ENCODE measurements at places on chromosomes 5 and 9. TPM values are rescaled to one million over a fixed set of nuclear protein-coding genes. Genes with fewer than 3 reads are reported as not detected.

The TSSK1B gene
- not detected for total RNA-seq

The ARHGEF37 gene
- total RNA-seq: 3.3 TPM

The NCBP1 gene
- 32.2 TPM for total RNA-seq

The PAEP gene
- total RNA-seq: not detected

The KIF12 gene
- 0.80 TPM for total RNA-seq

The CTSV gene
- total RNA-seq: 1.3 TPM

The CDKN2B-AS1 gene
- 1.1 TPM for total RNA-seq

The C9orf50 gene
- total RNA-seq: 0.47 TPM

The PCDHAC1 gene
- total RNA-seq: not detected

The PCDHA9 gene
- 0.13 TPM for total RNA-seq

The STK10 gene
- 43.8 TPM for total RNA-seq

The ZDHHC11B gene
- not detected for total RNA-seq

The PITX1 gene
- not detected for total RNA-seq

Data from mammary microvascular endothelial cell (primary cell).